ENCODE measurements at places on chromosomes 1 and 21. TPM values are rescaled to one million over a fixed set of nuclear protein-coding genes. Genes with fewer than 3 reads are reported as not detected.

MRPL20 gene
- 211 TPM for polyA plus RNA-seq

TEX38 gene
- not detected for polyA plus RNA-seq

LMNA gene
- 237 TPM for polyA plus RNA-seq

GIPC2 gene
- 0.72 TPM for polyA plus RNA-seq

PPT1 gene
- polyA plus RNA-seq, result 17.4 TPM

LCE3D gene
- polyA plus RNA-seq, result not detected

PTBP2 gene
- 9.3 TPM for polyA plus RNA-seq

SAMD11 gene
- 0.28 TPM for polyA plus RNA-seq

FCRL4 gene
- polyA plus RNA-seq, result not detected

COA6 gene
- 185 TPM for polyA plus RNA-seq

CLCA2 gene
- polyA plus RNA-seq, result not detected

TMEM52 gene
- polyA plus RNA-seq, result 42.0 TPM

NAV1 gene
- 1.8 TPM for polyA plus RNA-seq

DENND2C gene
- 18.3 TPM for polyA plus RNA-seq

SLAMF9 gene
- polyA plus RNA-seq, result not detected

NIT1 gene
- polyA plus RNA-seq, result 30.7 TPM

UQCRHL gene
- 2.9 TPM for polyA plus RNA-seq

RSPO1 gene
- polyA plus RNA-seq, result 0.01 TPM

JUN gene
- polyA plus RNA-seq, result 137 TPM

HSPG2 gene
- polyA plus RNA-seq, result 74.8 TPM

SVBP gene
- 58.2 TPM for polyA plus RNA-seq

SLX9 gene
- 69.2 TPM for polyA plus RNA-seq

AUNIP gene
- 0.05 TPM for polyA plus RNA-seq

PLPPR4 gene
- polyA plus RNA-seq, result 0.07 TPM

SH2D2A gene
- polyA plus RNA-seq, result 0.25 TPM

OR2T33 gene
- polyA plus RNA-seq, result not detected

ERVH48-1 gene
- polyA plus RNA-seq, result 0.03 TPM

Measured in psoas muscle (tissue), 8 donors.